Left kidney (tissue), 8 donors: ENCODE measurements at places on chromosomes 5 and 9.
A peak's percentile ranks its signal among the peaks of the same experiment; 100 is the strongest.

DNA sequence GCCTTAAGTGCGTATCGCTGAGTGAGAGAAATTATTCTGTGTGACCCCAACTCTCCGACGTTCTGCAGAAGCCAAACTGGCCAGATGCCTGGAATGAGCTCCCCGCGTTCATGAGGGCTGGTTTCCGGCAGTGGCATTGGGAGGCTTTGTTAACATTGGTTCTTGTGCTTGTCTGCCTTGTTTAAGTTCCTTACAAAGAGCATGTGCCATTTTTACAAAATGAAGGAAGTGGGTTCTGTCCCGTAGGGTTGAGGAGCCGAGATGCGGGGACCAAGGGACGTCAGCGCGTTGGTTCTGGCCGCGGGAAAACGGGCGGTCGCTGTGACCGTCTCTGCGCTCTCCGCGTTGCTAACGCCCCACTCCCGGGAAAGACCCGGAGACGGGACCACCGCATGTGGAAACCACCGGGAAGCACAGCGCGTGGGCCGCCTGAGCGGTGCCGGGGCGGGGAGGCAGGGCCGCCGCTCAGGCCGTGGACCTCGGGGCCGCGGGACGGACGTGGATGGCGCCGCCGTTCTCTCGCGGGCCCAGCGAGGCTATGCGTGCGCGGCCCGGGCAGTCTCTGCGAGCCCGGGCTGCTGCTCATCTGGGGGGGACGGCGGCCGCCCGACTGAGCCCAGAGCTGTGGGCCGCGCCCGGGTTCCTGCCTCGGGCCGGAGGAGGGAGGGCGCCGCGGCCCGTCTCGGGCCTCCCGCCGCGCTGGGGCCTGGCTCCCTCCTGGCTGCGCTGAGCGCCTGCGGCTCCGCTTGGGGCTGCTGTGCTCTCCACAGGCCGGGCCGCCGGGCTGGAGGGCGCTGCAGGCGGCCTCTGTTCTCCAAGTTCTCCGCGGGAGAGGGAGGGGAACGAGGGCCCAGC lies 13.4 kb downstream of the RABL6 start:
- no peak for DNase-seq

DNA sequence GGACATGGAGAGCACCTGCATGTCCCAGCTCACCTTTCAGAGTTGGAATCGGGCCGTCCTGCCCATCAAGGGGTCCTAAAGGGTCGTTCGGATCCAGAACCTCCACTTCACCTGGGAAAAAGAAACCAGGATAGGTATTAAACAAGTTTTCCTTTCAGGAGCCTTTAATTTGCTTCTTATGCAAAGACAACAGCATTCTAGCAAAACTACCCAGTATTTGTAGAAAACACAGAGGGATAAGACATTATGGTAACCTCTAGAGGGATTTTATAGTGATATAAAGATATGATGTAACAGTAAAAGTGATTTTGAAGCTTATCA lies 174.4 kb downstream of the ROR2 start:
- no peak for DNase-seq

DNA sequence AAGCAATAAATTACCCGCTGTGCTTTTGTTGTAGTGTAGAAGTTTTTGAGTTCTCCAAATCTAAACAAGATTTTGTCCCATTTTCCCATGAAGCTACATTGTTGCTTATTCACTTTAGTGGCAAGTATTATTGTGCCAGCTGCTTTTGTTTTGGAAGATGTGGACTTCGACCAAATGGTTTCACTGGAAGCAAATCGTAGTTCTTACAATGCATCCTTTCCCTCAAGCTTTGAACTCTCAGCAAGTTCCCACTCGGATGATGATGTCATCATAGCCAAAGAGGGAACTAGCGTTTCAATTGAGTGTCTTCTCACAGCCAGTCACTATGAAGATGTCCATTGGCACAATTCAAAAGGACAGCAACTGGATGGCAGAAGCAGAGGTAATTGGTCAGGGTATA lies 10.9 kb downstream of the MFAP3 start:
- DNase-seq: no peak

- peak; percentile 0 for DNase-seq
These were observed 1724.7 kb upstream of the WWC1 start for GRCh38 chr5:166566725-166567124.

GRCh38 chr9:69140123-69140735 lies 33.8 kb upstream of the TJP2 start:
- DNase-seq: no peak

DNA sequence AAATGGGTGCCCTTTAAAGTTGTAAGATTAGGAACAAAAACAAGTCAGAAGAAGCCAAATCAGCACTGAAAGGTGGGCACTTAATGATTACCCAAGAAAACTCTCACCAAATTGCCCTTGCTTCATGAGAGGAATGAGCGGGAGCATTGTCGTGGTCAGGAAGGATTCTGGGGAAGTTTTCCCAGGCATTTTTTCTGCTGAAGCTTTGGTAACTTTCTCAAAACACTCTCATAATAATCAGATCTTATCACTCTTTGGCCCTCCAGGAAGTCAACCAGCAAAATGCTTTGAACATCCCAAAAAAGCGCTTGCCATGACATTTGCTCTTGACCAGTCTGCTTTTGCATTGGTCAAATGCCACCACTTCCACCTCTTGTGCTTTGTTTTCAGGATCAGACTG lies 10.4 kb upstream of the PCDHGC3 start:
- DNase-seq: no peak

- DNase-seq: no peak
These were observed 67.1 kb downstream of the EHMT1 start for GRCh38 chr9:137685741-137686420.

DNA sequence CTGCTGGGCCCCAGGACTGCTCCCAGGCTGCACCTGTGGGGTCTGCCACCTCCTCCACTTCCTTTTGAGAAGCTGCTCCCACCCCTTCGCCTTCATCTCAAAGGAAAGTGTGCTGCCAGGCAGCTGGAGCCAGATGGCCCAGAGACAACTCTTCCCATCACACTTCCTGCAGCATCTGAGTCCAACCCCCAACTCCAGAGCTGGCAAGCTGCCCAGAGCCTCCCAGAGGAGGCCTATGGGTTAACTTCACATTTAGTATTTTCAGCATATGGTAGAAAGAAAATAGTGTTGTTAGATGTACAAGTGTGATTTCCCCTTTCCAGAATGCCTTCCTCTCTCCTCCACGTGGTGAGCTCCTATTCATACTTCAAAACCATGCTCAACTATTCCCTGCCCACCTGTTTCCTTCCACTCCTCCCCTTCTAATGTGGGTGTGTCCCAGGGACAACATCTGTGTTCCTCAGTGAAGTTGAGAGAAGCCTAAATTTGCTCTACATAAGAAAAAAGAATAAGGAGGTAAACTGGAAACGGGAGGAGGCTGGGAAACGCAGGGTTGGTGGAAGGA lies 38.6 kb upstream of the KCNMB1 start:
- peak; percentile 69 for DNase-seq

GRCh38 chr9:21281275-21281674 lies 23.8 kb downstream of the IFNA5 start:
- no peak for DNase-seq

- no peak for DNase-seq
These were observed 1.7 kb downstream of the CAMSAP1 start for GRCh38 chr9:135905380-135906258.

GRCh38 chr9:123851851-123852250 lies 78.1 kb downstream of the DENND1A start:
- DNase-seq: no peak

DNA sequence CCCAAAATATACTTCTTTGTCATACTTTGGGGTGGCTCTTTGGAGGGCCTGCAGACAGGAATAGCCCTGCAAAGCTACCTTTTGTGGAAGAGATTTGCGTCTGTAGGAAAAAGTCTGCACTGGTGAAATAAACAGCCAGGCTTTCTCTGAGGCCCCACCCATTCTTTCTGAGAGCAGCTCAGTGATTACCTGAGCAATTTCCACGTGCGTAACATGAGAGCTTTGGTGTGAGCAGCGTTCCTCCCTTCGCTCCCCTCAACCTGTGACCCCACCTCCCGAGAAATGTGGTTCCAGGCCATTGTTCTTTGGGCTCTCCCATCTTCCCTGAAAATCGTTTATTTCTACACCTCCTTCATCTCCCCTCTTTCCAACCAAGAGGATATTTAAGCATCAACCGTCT lies 23.8 kb upstream of the FBP1 start:
- no peak for DNase-seq

GRCh38 chr9:115444959-115445358 lies 327.0 kb upstream of the TNC start:
- peak; percentile 71 for DNase-seq

- no peak for DNase-seq
These were observed 150.8 kb downstream of the SLIT3 start for GRCh38 chr5:169150108-169150507.

- DNase-seq: no peak
These were observed 1.5 kb downstream of the HAUS6 start for GRCh38 chr9:19101203-19101602.

- no peak for DNase-seq
These were observed 39.6 kb downstream of the AGTPBP1 start for GRCh38 chr9:85702191-85702590.

- no peak for DNase-seq
These were observed 15.7 kb downstream of the NUDT12 start for GRCh38 chr5:103546858-103547257.

DNA sequence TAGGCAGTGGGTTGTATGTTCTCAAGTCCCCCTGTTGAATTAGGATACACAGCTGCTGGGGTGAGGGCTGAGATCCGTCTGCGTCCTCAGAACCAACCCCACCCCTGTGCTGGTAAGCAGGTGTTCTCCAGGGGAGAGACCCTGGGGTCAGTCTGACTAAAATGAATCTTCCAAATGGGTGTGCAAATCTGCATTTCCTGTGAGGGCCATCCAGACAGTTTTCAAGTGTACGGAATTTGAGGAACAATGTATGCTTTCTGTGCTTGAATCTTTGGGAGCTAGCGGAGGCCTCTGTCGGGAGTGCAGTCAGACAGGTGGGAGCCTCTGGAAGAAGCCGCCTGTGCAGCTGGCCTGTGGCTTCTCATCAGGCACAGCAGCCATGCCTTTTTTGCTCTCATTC lies 122.9 kb downstream of the MACROH2A1 start:
- DNase-seq: no peak

DNA sequence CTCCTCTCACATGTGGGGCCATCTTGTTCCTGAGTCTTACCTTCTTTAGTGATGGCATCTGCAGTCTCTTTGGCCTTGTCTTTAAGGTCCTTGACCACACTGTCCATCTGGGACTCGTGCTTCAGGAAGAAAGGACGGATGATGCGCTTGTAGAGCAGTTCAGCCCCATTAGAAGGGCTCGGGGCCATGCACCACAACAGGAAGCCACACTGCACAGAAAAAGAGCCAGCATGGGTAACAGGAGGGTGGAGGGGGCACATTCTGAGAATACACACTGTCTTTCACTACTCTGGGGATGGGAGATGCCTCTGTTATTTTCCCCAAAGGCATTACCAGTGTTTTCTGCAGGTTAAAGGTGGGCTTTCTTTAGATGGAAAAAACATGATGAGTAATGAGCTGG lies 25.9 kb downstream of the SRP19 start:
- no peak for DNase-seq

DNA sequence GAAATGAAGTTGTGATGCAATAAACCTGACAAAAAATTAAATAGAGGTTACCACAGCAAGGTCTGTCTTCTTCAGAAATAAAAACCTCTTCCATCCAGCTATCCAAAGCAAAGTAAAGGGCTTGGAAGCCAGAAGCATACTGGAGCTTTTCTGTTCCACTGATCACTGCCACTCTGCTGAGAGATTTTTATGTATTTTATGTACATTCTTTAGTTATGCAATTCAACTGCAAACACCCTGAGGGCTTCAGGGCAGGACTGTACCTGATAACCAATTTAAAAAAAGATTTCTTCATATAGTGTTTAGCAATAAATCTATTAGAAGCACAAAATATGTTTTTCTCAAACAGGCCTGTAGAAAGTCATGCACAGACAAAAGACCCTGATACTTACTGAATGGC lies 326.9 kb upstream of the PUM3 start:
- DNase-seq: no peak

DNA sequence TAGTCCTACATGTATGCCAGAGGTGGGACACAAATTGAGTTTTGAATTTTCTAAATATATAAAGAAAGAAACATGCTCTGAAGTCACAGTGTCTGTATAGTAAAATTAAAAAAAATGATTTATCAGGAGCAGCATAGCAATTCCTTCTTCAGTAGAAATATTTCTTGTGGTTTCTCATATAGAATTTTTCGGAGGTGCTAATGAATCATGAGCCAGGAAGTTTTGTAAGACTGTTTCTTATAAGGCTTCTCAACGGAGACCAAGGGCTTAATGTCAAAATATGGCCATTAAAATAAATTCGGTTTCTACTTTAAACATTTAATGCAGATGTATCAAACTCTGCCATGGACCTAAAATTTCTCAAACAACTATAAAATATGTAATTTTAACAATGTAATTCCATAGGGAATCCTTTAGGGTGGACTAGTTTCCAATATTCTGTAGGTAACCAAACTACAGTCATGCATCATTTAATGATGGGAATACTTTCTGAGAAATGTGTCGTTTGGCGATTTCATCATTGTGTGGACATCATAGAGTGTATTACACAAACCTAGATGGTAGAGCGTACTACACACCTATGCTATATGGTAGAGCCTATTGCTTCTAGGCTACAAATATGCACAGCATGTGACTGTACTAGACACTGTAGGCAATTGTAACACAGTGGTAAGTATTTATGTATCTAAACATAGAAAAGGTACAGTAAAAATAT lies 66.3 kb downstream of the ANKRD55 start:
- no peak for DNase-seq

- peak; percentile 63 for DNase-seq
These were observed 297.7 kb downstream of the CSNK1G3 start for GRCh38 chr5:123809594-123810221.

GRCh38 chr9:97307091-97307490 lies 368 bp upstream of the CCDC180 start:
- DNase-seq: peak; percentile 90

DNA sequence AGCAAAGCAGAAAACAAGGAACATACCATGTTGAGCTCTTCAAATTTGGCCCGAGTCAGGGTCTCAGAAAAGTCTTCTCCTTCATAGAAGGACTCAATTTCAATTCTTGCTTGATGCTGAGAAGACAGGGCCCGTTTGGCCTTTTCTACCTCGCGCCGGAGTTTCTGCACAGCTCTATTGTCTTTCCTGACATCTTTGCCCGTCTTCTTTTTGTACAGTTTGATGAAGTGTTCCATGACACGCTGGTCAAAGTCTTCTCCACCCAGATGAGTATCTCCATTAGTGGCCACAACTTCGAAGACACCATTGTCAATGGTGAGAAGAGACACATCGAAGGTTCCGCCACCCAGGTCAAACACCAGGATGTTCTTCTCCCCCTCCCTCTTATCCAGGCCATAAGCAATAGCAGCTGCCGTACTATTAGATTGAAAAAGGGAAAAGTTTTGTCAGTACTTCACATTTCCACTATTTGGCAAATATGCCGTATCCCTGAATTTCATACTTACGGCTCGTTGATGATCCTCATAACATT lies 2.2 kb downstream of the HSPA5 start:
- DNase-seq: no peak

DNA sequence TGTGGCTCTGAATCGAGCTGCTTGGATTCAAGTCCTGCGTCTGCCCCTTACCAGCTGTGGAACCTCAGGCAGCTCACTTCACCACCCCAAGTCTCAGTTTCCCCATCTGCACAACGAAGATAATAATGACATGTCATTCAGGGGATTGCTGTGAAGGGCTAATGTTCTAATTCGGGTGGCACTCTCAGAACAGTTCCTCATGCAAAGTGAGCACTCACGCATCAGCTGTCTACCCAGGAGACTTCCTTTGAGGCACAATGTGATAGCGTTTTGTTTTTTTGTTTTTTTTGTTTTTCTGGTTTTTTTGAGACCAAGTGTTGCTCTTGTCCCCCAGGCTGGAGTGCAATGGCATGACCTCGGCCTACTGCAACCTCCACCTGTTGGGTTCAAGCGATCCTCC lies 56.4 kb downstream of the NTNG2 start:
- DNase-seq: no peak

- peak; percentile 31 for DNase-seq
These were observed 46.5 kb downstream of the AUH start for GRCh38 chr9:91315191-91315590.
